ENCODE measurements at places on chromosomes 12 and 14.

DNA sequence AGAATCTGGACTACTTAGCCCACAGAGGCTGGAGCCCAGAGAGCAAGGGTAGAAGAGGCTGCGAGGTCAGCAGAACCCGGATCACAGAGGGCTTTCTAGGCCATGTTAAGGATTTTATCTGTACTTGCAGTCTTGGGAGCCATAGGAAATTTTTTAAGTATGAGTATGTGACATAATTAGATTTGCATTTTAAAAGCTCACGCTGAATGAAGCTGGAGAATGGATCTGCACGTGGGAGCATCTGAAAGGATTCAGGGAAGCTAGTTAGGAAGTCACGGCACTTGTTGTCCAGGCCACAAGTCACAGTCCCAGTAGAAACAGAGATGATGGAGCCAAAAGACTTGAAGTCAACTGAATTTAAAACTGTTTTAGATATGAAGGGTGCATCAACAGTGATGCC is 14.1 kb downstream of the CORO1C start:
- no peak for DNase-seq

DNA sequence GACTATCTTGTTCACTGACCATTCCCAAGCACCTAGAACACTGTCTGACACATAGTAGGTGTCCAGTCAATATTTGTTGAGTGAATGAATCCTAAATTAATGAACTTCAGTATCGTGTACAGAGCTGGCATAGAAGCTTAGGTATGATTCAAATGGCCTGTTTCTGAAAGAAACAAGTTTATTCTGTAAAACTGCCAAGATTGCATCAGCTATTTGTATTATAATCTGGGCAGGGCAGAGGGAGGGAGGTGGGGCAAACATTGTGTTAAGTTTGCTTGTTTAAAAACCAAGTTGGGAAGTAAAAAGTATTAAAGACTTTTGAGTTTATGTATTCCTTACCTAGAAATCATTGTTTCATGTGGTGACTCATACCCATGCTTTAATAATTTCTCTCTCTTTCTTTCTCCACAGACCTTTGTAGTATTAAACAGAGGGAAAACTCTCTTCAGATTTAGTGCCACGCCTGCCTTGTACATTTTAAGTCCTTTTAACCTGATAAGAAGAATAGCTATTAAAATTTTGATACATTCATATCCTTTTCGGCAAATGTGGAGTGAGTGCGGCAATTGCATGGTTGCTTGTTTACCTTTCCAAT is 92.8 kb downstream of the SCN8A start:
- no peak for DNase-seq

GRCh38 chr12:2835691-2836403 is 1.0 kb upstream of the NRIP2 start:
- DNase-seq = peak; percentile 52

GRCh38 chr12:62762645-62763044 is 172.3 kb downstream of the PPM1H start:
- no peak for DNase-seq

DNA sequence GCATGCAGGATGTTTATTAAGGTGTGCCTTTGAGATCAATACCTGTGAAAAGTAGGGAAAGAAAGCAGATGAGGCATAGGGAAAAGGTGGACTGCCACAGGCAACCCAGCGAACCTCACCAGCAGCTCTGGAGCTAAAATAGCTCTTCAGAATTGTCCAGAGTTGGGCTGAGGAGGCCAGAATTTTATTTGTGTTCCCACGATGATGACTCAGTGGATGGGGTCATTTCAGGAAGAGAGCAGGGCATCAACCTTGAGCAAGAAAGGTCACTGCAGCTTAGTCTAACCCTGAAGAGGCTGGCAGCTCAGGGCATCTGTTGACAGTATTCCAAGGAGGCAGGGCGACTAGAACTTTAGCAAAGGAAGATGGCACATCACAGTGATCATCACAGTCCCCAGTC is 696.1 kb downstream of the DIO2 start:
- no peak for DNase-seq

DNA sequence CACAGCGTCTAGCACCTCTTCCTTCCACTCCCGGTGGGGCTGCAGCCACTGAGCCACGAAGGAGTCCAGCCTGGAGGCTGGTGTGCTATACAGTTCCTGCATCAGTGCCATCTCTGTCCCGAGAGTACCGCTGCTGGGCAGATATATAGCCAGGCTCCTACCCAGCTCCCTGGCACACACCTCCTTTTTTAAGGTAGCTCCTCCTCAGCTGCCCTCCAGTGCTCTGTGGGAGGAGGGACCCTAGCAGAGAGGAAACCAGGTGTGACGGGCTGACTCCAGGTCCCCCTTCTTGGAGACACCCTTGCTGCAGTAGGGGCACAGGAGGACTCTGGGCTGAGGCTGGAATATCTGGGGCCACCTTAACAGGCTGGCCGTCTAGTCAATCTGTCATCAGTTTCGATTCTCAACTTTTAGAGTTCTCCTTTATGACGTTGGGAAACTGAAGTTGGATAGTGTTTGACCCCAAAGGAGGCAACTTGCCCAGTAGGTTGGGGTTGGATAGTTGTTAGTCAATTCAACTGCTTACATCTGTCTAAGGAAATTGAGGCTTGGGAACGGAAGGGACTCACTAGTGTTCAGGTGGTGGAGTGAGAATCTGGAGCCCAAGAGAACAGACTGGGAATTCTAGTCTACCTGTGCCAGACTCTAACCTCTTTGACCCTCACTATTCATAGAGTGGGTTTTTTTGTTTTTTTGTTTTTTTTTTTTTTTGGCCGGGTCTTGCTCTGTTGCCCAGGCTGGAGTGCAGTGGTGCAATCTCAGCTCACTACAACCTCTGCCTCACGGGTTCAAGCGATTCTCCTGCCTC is at the start of gene OASL:
TSS of gene OASL (minus strand) at position 386 of the 808 bp plus-strand sequence. CDS start at position 111, 275 bp downstream.
- no peak for DNase-seq

- DNase-seq = no peak
Measured at GRCh38 chr12:47458279-47458678, 247.6 kb downstream of the RPAP3 start.
